ENCODE measurements at places on chromosomes 5 and 9.

- peak; percentile 8 for DNase-seq
Observed at GRCh38 chr5:79959407-79959806, 31.7 kb downstream of the MTX3 start.

GRCh38 chr9:69857131-69857530, 36.5 kb downstream of the CFAP95 start:
- no peak for DNase-seq

DNA sequence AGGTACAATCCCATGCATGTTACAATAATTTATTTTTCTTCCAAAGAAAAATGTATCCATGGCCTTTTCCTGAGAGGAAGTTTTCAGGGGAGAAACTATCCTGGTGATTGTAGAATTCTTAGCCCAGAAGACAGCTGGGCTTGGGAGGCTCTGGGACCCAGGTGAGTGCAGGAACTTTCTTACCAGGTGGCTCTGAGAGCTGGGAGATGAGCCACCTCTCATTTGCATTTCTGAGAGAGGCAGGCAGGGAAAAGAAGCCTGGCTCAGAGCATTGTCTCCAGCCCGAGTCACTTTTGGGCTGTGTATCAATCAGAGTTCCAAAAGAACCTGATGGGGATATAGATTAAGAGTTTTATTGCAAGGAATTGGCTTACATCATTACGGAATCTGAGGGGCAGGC, 52.7 kb downstream of the ALG2 start:
- DNase-seq: no peak

DNA sequence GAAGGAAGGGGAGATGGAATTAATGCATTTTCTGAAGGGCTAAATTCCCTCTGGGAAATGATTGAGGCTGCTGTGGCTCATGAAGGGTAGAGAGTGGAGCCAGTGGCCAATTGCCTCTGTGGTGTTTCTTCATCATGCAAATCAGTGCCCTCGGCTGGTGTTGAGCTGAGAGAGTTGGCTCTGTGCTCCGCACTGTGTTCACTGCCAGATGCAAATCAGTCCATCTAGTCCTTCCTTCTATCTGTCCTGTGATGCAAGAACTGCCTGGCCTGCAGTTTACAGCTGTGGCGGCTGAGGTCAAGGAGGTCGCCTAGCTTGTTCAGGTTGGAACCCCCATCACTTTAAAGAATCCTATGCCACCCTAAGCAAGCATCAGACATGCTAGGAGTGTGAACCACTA, 6.0 kb downstream of the TMEM171 start:
- no peak for DNase-seq

DNA sequence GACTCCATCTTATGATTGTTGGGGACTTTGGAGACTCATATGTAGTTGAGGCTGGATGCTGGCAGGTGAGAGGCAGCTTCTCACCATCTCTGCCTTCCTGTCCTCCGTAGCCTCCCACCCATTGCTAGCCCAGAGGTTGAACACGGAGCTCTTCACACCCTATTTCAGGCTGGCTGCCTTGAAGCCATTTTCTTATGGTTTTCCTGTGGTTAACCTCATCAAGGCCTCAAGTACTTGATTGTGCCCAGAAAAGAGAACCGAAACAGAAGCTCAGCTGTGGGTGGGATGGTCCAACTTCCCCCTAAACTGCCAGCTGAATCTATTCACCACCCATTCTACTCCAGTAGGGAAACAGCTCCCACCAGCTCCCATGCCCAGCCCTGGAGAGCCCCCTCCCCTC, 102.9 kb downstream of the LIFR start:
- DNase-seq: peak; percentile 93

GRCh38 chr9:130172858-130173665, 858 bp downstream of the NCS1 start:
- peak; percentile 57 for DNase-seq

DNA sequence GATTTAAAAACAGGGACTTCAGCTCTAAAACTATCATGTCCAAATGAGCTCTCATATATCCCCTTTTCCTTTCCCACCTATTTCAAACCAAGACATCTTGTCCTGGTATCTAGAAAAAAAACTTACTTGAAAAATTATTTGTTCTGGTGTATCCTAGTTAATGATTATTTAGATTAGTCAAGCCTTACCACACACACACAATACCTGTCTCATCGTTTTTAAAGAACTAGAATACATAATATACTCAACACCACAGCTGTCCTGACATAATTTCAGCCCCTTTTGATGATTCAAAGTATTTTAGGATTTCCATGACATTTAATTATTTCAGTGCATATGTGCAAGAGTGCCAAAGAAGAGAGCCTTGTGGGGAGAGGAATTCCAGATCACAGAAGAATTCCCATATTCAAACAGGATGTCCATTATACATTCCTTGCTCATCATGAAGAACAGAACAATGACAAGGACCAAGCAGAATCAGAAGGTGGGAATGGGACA, 233.7 kb downstream of the SMARCA2 start:
- DNase-seq: no peak

DNA sequence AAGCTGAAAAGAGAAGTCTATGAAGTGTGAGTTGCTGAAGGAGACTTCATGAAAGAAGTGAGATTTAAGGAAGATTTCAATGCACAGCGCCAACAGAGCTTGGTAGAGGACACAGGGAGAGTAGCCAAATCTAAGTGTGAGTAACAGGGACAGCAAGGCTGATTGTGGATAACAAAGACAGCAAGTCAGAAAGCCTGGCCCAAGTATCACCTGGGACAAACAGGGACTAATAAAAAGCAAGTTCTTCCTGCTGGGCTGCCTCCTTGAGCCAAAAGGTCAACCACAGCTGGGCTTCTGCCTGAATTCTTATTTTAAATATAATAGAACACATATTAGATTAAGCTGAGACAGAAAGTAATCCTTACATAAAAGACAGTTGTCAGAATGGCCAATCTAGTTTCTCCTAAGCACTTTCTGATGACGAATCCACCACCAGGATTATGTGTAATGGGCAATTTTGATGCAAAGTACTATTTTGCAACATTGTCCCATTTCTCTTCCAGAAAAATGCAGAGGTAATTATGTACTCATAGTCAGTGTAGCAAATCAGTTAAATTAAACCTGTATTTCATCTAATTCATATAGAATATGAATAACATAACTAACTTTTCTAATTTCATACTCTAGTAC, 73.8 kb downstream of the MAPKAP1 start:
- DNase-seq: peak; percentile 16

- DNase-seq: no peak
Observed at GRCh38 chr5:148511810-148512347, 128.1 kb downstream of the FBXO38 start.

DNA sequence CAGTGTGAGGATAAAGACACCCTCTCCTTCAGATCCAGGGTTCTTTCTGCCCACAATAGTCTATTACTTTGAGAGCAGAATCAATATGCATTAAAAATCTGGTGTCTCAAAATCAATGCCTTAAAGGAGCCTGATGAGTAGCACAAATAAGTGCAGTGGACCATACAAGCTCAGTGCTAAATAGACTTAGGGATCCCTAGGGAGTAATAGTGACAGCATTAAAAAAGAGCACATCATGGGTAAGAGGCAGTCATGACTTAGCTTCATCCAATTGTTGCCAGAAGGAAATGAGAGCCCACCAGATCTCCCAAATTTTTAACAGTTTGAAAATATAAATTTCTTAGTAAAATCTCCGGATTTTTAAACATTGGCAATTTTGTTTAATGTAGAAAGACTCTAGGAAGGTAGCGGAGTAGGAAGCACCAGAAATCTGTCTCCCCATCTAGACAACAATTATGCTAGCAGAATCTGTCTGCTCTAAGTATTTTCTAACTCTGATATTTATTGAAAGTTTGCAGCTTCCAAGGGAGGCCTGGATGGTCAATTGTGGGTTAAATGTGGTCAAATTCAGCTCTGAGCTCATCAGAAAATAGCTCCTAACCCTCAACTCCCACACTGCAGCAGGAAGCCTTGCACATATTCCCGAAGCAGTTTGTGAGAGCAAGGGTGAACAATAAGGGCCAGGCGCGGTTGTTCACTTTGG, 443.9 kb downstream of the TLE1 start:
- peak; percentile 39 for DNase-seq

DNA sequence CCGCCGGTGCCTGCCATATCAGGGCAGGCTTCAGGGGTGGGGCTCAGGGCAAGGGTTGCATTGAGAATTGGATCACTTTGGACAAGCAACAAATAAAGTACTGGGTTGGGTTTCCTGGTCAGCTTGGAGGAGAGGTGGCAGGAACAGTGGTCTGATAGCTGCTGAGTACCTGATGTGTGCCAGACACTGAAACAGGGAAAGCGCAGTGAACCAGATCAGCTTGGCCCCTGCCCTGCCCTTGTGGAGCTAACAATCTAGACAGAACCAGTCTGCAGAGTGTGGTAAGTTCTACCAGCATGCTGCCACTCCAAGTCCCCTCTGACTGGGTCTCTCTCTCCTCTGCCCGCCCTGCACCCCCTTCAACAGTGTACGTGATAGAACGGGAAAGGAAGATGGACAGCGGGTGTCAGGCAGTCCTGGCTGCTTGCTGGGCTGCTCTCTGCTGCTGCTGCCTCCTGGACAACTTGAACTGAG, 53.4 kb downstream of the CYSTM1 start:
- DNase-seq: no peak

- no peak for DNase-seq
Observed at GRCh38 chr9:115739096-115739875, 414.3 kb upstream of the PAPPA start.

GRCh38 chr9:113468716-113469448, 5.4 kb downstream of the RGS3 start:
- DNase-seq: no peak

DNA sequence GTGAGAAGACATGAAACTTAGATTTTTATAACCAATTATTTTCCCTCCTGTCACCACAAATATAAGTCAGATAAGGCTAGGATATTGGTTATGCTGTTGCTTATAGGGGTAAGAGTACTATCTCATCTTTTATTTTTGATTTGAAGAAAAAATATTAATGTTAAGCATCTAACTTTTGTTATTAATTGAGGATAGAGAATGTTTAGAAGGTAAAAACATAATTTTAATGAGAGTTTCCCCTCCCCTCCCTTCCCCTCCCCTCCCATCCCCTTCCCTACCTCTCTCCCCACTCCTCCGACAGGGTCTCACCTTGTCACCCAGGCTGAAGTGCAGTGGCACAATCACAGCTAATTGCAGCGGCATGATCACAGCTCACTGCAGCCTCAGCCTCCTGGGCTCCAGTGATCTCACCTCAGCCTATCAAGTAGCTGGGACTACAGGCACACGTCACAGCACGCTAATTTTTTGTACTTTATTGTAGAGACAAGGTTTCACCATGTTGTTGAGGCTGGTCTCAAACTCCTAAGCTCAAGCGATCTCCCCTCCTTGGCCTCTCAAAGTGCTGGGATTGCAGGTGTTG, 86.7 kb downstream of the RIC1 start:
- no peak for DNase-seq

DNA sequence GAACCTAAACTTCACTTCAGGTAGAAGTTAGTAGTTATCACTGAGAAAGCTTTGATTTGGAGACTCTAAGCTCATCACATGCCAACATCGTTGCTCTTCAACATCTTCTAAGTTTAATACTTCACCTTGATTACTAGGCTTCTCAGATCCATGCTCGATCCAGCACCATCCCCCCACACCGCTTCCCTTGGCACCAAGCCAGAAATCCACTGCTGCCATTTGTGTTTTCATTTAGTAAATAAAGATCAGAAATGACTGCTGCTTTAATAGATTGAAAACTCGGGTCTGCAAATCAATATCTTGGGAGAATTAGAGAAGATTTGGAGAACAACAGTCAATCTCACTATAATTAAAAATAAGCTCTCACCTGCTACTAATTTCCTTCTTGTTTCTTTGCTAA, 214.7 kb upstream of the NR4A3 start:
- no peak for DNase-seq

GRCh38 chr5:6748142-6748541, 34.9 kb downstream of the TENT4A start:
- DNase-seq: no peak

DNA sequence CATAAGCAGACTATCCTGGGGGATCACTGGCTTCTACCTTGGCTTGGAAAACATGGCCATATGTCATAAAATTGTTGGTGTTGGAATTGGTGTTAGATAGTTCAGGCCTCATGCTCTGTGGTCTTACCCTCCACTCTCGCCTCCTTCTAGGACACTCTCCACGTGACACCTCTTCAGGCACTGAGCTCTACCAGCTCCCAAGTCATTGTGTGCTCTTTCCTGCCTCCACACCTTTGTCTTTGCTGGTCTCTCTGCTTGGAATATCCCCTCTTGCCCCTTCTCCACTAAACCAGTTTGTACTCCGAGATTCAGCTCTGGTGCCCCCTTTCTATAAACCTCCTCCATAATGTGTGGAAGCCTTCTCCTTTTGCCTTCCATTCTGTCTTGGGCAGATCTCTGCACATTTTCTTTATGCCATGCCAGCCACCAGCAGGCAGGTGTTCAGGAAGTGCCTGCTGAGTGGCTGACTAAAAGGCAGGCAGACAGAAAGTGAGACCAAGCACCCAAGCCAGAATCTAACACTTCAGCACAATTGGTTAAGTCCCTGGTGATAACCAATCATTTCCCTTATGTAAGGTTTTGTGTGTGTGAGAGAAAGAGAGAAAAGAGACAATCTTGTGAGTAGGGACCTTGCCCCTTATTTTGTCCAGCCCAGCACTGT, 37.7 kb downstream of the SAR1B start:
- DNase-seq: no peak

DNA sequence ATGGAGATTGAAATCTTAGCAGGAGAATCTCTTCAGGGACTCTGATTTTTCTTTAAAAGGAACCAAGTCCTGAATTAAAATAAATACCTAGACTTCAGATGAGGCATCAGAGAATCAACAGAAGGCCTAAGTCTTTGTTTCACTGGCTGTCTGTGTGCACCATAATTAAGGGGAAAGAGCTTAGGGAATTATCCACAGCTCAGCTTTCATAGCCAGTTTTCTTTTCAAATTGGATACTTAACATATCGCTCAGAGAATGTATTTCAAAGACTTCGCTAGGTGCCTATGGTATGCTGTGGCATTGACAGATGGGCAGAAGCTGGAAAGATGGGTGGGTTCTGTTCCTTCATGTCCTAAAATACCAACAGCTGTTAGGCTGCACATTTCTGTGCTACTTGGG, 325.8 kb downstream of the TMEM38B start:
- no peak for DNase-seq

DNA sequence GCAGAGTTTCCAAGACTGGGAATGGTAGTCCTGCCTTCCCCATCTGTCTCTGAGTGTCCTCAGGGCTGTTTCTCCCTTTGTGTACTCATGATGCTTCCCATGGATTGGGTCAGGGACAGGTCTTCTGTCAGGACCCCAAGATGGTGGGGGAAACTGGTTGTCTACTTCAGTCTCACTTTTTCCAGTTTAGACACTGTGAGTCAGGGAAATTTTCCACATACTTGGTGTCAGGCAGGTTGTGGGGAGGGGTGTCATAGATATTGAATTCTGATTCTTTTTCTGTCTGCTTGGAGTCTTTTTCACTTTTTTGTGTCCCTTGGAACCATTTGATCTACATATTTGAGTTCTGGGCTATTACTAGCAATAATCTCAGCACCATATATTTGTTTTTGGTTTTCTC, 10.3 kb downstream of the POLK start:
- DNase-seq: no peak

GRCh38 chr9:115717298-115717697, 436.3 kb upstream of the PAPPA start:
- no peak for DNase-seq

GRCh38 chr5:180852495-180852894, 8.6 kb downstream of the ZFP62 start:
- no peak for DNase-seq

Data from NB4 (cell line).